ENCODE measurements at places on chromosomes 7 and 10. TPM values are rescaled to one million over a fixed set of nuclear protein-coding genes. Genes with fewer than 3 reads are reported as not detected.

Gene GPR146
- not detected for total RNA-seq

DNA sequence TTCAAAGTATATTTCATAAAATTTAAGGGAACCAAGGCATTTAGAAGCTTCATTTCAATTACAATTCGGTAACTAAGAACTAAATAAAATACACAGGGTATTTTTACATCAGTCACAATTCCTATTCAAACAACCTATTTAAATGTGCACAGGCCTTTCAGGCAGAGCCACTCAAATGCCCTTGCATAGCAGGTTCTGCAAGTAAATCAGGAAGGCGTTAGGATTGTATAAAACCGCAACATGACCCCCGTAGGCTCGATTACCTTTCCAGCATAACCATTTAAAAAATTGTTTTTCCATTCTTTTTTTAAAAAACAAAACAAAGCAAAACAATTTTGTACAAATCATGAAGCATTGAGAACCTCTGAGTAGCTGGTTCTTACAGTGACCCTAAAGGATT is 289.9 kb upstream of the SP8 start:
- DNase-seq, result no peak

DNA sequence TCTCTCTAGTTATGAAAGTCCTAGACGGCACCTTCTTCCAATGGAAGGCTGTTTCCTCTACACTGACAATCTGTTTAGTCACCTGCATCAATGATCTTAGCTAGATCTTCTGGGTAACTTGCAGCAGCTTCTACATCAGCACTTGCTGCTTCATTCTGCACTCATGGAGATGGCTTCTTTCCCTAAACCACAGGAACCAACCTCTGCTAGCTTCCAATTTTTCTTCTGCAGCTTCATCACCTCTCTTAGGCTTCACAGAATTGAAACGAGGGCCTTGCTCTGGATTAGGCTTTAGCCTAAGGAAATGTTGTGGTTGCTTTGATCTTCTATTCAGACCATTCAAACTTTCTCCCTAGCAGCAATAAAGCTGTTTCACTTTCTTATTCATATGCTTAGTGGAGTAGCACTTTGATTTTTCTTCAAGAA is 24.6 kb downstream of the NAMPT start:
- no peak for DNase-seq

DNA sequence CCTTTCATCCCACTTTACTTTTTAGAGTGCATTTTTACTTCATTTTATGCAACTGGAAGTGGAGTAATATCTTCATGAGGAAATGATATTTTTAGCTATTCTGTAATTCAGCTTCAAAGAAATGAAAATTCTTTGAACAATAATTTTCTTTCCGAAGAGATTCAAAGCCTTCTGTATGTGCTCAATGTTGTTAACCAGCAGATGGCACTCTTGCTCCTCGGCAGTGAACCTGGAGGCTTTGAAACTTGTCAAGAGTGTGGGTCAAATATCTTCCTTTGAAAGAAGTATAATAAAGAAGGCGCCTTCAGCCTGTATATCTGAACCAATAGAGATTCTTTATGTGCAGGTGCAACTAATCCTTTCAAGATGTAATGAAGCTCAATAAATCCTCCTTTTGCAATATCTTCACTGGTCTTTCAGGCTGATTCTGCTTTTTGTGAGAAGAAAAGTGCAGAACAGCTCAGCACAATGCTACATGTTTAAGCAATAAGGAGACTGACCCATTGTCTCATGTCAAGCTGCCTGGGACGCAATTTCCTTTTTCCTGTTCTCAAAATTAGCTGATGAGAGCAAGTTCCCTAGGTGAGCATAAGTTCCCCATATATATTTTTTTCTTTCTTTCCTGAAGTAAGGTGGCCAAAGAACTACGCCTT is 258.4 kb downstream of the SEMA3A start:
- DNase-seq, result peak; percentile 22

Gene MASTL
- 28.9 TPM for total RNA-seq

DNA sequence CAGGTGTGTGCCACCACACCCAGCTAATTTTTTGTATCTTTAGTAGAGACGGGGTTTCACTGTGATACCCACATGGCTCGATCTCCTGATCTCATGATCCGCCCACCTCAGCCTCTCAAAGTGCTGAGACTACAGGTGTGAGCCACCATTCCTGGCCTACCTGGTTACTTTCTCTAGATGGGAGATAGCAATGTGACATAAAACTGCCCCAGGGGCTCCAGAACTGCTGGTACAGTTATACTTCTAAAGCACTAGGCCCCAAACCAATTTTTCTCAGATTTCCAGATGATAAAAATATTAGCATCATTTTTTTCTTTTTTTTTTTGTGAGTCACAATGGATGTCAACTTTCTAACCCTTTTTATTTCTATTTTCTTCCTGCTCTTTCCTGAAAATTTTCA is 27.4 kb downstream of the ITGB8 start:
- DNase-seq, result no peak
